ENCODE measurements at places on chromosomes 11 and 22.
A peak's percentile ranks its signal among the peaks of the same experiment; 100 is the strongest.

GRCh38 chr11:15884777-15885540, 471.4 kb downstream of the SOX6 start:
- DNase-seq = no peak

GRCh38 chr11:69132301-69132670, 23.4 kb upstream of the SMIM38 start:
- DNase-seq = no peak

DNA sequence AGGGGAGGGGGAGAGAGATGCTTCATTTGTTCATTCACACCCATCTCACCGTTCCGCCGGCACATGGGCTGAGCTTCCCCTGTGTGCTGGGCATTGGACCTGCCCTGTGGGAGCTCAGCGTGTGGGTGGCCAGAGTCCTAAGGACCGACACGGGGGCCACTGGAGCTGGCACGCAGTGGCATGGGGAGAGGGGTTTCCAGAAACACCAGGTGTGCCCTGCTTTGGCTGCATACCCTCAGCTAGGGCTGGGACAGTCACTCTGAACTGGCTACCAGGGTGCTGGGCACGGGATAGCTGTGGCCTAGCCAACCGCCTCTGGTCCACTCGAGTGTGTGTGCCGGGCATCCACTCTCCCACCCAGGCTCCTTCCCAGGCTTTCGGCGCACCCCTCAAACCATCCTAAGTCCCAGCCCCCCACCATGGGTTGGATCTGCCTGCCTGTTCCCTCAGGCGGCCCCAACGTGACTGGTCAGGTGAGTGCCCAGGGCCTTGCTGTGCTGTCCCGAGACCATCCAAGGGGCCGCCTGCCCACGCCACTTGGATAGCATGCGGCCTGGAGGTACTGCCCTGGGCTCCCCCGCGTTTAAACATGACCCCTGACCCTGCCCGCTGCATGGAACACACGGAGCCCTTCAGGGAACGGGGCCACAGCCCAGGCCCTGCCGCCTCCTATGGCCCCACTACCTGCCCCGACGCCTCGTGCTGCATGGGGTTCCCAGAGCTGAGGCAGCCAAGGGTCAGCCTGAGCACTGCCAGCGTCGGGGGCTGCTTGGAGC, 51.6 kb upstream of the LINC01488 start:
- no peak for DNase-seq

DNA sequence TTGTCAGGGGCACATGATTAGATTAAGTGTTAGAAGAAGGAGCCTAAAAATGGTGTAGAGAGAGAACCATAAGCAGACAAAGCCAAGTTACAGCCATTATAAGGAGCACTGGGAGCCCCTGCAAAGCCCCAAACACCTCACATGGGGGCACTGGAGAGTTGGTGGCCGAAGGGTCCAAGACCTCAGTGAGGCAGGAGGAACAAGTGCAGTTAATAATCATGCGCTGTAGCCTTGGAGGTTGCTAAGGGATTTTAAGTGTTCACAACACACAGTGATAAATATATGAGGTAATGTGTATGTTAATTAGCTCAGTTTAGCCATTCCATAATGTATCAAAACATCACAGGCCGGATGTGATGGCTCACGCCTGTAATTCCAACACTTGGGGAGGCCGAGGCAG, 54.4 kb upstream of the JAM3 start:
- DNase-seq = no peak

GRCh38 chr11:122343210-122343609, 227.2 kb upstream of the BLID start:
- DNase-seq = no peak

- DNase-seq = no peak
Measured at GRCh38 chr11:120521176-120521575, 9.6 kb downstream of the GRIK4 start.

DNA sequence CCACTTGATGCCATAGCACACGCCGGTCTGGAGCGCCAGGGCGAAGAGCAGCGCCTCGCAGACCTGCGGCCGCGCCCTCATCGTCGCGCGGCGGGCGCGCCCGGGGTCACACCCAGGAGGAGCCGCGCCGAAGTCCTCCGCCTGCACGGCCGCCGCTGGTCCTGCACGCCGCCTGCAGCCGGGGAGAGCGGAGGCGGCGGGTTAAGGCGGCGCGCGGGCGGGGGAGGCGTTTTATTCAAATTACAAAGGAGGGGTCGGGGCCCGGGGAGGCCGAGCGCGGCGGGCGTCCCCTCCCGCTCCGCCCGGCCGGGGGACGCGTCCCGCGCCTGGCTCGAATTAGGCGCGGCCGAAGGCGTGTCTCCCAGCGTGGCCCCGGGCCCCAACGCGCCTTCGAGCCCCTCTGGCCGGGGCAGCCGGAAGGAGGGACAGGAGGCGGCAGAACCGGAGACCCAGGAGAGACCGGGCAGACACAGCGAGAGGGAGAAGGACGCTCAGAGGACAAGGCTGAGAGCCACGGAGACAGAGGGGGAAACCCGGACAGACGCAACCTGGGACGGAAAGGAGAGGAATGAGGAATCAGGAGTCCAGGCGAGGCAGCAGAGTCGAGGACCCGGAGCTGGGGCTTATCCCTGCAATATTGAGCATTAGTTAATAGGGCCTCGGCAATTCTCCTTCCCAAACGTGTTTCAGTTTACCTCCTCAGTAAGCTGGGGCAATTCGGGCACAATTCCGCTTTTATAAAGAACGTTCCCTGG, at the start of gene WNT11:
Gene WNT11 (minus strand): TSS at position 176 of the 755 bp plus-strand sequence. CDS start 95 bp downstream, at position 81.
- peak; percentile 63 for DNase-seq

DNA sequence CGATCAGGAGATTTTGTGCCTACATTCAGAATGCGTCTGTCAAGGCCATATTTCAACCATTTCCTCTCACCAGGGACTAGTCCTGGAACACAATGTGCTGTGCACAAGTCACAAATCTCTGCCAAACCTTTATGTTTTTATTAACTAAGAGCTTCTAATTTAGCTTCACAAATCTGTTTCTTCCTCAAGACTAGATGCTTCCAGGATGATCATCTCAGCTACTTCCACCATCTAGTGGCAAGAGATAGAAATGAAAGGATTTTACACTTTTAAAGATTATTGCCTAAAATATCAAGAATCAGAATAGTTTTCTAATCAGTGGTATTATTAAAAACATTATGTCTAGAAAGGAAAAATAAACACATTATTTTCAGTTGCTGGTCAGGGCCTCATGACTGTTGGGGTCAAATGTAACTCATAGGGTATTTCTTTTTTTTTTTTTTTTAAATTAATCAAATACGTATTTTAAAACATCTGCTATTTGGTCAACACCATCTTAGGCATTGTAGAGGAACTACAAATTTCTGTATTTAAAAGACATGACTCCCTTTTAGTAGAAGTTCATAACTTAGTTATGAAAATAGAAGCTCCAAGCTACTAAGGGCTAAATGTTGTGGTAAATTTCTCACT, 1102.6 kb downstream of the DLG2 start:
- no peak for DNase-seq

DNA sequence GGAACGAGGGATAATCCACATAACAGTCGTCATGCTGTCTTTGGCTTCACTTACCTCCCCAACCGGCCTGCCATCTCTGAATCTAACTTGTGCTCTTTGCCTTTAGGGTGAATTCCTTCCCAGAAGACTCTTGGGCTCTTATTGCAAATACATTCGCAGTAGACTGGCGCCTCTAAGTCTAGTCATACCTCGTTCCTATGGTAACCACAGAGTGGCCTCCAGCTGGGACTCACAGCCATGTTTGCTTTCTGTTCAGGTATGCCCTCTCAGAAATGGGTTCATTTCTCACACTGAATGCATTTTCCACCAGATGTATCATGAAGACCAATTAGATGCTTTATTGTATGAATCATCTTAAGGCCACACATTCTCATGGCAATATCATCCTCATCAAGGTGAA, 112.7 kb downstream of the FAR1 start:
- DNase-seq = no peak

DNA sequence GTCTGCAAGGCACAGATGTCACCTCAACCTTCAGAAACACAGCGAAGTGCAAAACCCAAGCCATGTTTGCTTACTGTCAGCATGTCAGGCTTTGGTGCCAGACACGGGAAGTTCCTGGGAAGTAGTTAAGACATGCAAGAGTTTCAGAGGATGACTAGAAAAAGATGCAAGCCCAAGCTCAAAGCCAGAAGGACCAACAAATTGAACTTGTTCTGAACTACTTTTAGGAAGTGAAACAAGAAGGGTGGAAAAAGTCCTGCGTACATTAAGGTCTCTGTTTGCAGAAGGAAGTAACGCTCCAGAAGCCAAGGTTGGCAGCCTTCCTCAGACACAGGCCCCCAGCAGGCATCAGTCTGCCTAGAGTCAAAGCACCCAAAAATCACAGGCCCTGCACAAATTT, 2.6 kb downstream of the AP1B1 start:
- peak; percentile 62 for DNase-seq

DNA sequence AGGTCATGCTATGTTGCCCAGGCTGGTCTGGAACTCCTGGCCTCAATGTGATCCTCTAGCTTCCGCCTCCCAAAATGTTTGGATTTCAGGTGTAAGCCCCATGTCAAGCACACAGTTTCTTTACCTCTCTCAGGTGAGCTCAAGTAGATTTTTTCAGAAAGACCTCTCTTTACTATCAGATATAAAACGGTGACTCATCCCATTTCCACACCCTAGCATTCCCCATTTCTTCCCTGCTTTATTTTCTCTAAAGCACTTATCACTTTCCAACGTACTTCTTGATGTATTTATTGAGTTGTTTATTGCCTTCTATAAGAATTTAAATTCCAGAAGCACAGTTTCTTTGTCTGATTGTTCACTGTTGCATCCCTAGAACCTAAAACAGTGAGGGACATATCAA, 3.7 kb downstream of the TSG101 start:
- no peak for DNase-seq

DNA sequence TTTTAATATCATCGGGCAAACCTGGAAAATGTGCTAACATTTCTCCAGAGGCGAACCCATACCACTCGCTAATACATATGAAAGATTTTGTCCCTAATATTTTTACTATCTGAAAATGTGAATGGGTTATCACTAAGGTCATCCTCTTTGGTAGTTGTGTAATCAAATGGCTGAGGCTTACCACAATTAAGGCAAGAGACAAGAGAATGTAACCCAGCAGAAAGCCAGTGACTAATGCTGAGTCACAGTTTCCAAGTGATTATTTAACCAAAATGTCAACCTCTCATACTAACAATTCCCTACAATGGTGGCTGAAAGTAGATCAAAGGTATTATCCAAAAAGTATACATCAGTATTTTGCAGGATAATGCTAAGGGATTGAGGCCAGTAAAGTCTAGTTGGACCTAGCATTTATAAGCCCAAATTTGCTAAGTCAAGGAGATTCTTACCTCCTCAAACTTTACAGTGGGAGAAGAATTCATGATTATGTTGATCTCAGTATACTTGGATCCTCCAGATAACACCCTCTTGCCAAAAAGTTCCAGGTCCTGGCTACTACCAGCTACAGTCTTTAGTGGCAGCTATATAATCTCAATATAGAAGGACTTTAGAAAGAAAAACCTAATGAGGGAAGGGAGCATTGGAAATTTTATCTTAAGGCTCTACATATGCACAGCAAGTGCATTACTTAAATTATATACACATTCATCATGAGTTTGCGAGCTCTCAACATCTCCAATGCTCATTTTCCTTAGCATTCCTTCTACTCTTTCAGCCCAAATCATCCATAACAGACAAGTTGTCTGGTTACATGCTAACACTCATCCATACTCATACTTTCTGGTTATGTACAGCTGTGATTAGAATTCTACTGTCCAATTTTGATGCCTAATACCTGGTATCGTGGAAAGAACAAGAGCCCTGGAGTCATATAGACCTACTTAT, 25.4 kb downstream of the SIK3 start:
- DNase-seq = no peak

- no peak for DNase-seq
Measured at GRCh38 chr11:93020248-93021046, 51.0 kb downstream of the MTNR1B start.

- no peak for DNase-seq
Measured at GRCh38 chr11:95490625-95491024, 259.6 kb upstream of the SESN3 start.

- no peak for DNase-seq
Measured at GRCh38 chr11:131649856-131650255, 279.4 kb downstream of the NTM start.

GRCh38 chr22:22375576-22376351, 131.2 kb downstream of the VPREB1 start:
- DNase-seq = no peak

DNA sequence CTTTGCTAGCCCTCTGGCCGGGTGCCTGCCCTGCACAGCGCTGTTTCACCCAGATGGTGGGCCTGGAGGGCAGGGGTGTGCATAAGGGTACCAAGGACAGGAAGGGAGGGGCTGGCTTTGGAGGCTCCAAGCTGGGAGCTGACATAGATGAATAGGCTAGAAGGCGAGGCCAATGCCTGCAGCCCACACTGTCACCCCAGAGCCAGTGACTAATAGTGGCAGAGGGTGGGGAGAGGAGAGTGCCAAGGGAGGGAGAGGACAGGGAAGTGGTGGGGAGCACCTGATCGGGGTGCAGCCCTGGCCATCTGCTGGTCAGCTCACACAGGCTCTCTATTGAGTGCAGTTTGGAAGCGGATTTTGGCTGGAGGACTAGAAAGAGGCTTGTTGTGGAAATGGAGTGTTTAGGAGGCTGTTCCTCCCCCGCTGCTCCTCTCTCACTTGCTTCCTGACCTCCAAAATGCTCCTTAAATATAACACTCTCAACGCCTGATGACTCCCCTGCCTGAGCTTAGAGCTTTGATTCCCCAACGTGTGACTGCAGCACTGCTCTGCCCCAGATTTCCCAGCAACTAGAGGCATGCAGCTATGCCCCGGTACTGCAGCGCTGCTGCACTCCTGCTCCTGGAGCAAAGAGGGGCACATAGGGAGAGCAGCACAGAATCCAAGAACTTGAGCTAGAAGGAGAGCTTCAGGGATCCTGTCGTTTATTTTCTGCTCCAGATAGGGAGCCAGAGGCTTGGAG, 89.2 kb downstream of the GRAMD1B start:
- peak; percentile 8 for DNase-seq

- DNase-seq = no peak
Measured at GRCh38 chr11:12066056-12066798, 44.2 kb upstream of the MICAL2 start.

- no peak for DNase-seq
Measured at GRCh38 chr22:43100225-43100624, 10.3 kb upstream of the BIK start.

DNA sequence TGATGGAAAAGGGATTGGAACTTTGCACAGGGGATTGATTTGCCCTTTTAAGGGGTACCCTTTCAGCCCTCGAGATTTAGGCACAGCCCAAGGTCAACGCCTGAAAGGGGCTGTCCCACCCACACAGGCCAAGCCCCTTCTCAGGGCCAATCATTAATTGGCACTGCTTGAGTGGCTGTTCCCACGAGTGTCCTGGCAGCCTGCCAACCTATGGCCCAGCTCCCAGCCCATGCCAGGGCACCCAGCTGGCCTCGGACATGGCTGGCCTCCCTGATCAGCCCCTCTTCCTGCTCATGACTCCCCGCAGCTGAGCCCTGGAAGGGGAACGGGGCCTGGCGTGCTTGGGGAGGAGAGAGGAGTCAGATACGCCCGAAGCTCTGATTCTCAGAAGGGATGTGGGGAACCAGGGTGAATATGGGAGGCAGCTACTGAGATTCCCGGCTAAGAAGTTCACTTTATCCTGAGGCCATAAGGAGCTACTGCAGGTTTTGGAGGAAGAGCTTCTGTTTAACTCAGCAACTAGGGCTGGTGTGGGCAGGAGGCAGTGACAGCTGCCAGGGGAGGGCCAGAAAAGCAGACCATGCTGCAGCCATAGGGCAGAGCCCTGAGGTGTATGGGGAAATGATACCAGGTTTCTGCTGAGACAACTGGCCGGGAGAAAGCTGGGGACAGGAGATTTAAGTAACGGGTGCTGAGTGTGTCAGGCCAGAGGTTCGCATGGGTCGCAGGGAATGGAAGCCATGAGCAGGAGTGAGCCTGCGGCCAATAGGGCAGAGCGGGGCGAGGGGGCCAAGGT, 30.0 kb downstream of the WNT7B start:
- peak; percentile 40 for DNase-seq

- no peak for DNase-seq
Measured at GRCh38 chr11:64661146-64661545, 61.9 kb downstream of the NRXN2 start.
